Suppressor macrophage treated with lipopolysaccharide for 1 hour (primary cell): ENCODE measurements at places on chromosomes 12 and 14.

- no peak for DNase-seq
These were observed 124.8 kb downstream of the PLCZ1 start for GRCh38 chr12:18612971-18613370.

- DNase-seq = no peak
These were observed 332.6 kb upstream of the TMPO start for GRCh38 chr12:98182821-98183220.

DNA sequence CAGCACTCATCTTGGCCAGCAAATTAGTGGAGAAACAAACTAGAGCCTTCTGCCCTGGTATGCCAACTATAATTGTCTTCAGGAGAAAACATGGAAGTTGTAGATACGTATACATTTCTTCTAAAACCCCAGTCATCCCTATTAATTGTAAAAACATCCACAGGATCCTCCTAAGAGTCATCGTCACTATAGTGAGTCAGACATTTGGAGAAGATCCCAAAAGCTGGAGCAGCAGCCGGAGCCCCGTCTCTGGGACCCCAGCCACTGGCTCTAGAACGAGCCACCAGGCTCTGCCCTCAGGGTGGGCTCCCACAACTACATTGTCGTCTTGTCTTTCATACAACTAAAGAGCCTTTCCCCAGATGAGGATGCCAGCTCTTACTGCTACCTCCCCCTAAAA, 15.5 kb downstream of the PRKAB1 start:
- DNase-seq = no peak

- DNase-seq = peak; percentile 20
These were observed 11.5 kb downstream of the ASPG start for GRCh38 chr14:104096751-104097700.
